CD4-positive, alpha-beta T cell treated with Interleukin-4 for 4 hours (primary cell): ENCODE measurements at places on chromosomes 3 and 15.
A peak's percentile ranks its signal among the peaks of the same experiment; 100 is the strongest.

DNA sequence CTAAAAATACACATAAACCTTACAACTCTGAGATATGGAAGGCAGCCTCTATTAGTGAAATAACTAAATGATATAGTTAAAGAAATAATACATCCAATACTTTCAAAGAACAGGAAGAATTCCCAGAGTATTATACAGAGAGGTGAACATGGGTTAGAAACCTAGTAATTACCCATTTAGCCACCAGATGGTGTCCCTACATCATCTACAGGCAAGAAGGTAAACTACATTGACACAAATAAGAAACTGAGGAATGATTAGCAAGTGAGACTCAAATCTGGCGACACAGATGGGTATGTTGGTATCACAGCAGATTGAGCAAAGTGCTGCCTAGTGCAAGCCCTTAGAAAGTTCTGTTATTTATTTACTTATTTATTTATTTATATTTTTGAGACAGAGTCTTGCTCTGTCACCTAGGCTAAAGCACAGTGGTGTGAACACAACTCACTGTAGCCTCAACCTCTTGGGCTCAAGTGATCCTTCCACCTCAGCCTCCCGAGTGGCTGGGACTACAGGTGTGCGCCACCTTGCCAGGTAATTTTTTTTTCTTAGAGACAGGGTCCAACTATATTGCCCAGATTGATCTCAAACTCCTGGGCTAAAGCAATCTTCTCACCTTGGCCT is 28.2 kb downstream of the NEK4 start:
- peak; percentile 18 for DNase-seq

- DNase-seq = no peak
These were observed 296.5 kb downstream of the SI start for GRCh38 chr3:164781755-164782154.

DNA sequence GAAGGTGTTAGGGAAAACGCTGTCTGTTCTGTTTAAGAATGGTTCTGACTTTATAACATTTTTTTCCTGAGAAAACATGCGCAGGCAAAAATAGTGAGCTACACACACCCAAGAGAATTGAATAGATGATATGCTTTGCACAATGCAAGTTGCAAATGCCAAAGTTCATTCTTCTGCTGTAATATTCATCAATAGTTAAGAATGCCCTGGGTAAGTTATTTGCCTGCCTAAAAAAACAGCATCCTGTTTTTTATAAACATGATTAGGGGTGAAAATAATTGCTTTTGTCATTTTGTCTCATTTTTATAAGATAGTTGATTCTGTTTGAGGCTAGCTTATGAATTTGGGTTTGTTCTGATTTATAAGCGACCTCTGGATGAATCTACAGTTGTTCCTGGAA is 99.4 kb downstream of the DTWD1 start:
- DNase-seq = no peak

GRCh38 chr3:6799264-6799915 is 61.5 kb upstream of the GRM7 start:
- peak; percentile 2 for DNase-seq

GRCh38 chr3:177157492-177157891 is 39.8 kb downstream of the TBL1XR1 start:
- no peak for DNase-seq

DNA sequence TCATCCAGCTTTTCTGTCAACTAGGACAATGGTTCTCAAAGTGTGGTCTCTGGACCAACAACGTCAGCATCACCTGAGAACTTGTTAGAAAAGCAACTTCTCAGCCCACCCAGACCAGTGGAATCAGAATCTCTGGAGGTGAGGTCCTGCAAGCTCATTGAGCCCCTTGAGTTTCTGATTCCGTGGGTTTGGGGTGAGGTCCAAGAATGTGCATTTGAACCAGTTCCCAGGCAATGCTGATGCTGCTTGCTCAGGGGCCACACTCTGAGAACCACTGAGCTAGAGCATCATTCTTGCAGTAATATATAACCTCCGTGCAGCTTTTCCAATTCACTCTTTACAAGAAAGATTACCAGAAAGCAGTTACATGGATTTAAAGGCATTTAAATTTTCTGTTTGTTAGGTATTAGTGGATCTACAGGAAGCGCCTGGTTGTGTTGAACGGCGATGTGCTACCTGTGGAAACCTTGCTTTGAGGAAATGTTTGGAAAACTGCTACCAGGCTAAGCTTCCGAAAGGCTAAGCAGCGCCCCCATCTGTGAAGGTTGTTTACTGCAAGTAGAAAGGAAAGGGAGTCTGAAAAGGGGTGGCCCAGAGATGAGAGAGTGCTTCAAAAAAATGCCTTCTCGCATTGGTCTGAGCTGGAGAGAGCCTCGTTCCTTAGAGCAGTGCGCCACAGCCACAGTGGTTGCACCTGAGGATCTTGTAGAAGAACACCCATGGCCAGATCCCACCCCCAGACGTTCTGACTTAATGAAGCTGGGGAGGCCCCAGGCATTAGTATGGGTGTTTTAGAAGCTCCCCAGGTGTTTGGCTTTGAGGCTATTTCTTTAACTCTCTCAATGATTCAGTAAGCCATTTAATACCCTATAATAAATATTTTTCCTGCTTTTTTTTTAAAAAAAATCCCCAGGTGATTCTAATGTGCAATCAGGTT is 50.0 kb downstream of the RLBP1 start:
- peak; percentile 18 for DNase-seq

DNA sequence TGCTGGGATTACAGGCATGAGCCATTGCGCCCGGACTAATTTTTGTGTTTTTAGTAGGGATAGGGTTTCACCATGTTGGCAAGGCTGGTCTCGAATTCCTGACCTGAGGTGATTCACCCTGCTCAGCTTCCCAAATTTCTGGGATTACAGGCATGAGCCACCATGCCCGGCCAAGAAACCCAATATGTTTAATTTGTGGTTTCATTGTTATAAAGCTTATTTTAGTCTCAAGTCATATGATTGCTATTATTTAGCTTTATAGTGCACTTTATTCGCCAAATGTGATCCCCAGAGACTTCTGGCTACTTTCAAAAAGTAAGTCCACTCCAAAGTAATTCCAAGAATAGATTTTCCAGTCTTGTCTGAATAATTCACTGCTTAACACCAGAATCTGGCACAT is 19.3 kb upstream of the SLC4A7 start:
- no peak for DNase-seq

DNA sequence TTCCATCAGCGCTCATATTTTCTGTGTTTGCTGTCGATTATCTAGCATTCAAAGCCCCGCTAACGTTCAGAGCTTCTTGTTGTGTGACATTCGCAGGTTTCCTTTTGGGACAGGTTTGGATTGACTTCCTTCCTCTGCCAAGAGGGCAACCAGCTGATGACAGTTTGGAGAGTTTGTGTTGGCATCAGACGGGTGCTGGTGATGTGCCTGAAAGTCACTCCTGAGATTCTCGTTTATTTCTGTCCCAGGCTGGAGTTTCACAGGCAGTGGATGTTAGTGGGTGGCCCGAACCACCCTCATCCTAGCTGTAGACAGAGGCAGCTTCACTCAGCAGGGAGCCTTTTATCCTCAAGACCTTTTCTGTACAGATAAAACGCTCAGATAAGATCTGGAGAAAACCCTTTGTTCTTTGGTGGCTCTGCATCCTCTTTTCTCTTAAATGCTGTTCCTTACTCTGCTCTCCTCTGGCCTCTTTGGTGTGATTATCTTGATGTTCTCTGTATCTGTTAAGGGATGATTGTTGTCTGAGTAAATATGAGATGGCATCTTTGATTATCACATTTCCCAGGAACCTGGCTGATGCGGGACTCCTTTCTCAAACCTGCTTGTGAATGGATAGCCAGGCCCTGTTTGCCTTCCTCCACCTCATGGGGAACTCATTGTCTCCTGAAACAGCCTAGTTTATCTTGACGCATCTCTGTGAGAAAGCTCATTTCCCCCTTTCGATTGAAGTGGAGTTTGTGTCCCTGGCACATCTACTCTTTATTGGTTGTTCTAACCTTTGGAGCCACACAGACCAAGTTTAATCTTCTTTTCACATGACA is 35.9 kb downstream of the CGNL1 start:
- DNase-seq = no peak

DNA sequence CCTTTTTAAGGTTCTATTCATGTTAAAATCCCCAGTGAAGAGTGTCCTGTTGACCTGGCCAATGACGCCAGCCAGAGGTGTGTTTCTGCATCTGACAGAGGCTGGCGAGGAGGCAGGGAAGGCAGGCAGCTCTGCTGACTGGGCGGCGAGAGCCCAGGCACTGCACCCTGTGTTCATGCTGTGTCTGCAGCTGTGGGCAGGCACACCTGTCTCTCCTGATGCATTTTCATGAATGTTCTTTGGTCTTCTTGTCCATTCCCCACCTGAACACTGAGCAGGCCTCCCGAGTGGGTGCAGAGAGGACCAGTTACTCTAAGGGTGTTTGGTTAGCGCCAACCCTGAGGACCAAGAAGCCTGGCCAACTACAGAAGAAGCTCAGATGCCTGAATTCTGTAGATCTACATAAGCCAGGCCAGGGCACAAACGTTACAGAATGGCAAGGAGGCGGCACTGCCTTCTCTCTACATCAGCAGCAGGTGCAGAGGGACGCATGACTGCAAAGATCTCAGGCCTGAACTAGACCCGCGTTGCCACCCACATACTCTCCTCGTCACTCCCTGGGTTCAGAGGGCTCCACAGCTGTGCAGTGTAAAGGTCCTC is 233.7 kb downstream of the OCA2 start:
- no peak for DNase-seq

GRCh38 chr15:60235951-60236710 is 161.7 kb downstream of the ANXA2 start:
- DNase-seq = no peak

DNA sequence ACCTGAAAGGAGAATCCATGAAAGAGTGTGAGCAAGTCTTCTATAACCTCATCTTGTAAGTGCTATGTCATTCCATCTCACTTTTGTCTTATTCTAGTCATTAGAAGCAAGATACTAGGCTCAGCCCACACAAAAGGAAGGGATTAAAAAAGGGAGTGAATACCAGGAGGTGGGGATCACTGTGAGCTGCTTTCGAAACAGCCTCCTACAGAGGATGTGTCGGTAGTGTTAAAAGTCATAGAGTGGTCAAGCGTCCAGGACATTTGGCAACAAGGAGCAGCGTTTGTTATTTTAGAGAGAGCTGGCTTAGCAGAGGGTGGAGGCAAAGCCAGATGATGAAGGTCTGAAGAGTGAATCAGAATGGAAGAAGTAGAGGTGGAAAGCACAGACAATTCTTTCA is 11.7 kb upstream of the ZNF148 start:
- no peak for DNase-seq

GRCh38 chr3:127456471-127457093 is 134.0 kb downstream of the TPRA1 start:
- no peak for DNase-seq

GRCh38 chr15:58608711-58609110 is 140.8 kb downstream of the ADAM10 start:
- DNase-seq = no peak

- no peak for DNase-seq
These were observed 43.2 kb upstream of the FAM107A start for GRCh38 chr3:58620421-58620820.

DNA sequence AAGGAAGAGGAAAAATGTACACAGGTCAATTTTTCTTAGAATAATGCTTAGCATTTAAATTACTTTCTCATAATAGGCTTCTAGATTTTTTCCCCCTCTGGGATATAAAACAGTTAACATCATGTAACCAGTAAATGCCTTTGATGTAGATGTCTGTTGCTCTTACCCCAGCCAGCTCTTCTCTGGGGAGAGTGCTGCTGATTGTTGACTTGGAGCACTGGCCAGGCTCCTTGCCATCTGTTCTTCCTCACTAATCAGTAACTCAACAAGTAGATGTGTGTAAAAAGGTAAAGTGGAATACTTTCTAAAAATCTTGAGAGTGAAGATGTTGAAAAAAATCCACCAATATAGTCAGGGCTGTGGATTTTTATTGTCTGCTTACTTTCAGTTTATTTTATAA is 42.2 kb downstream of the RIOX2 start:
- no peak for DNase-seq

DNA sequence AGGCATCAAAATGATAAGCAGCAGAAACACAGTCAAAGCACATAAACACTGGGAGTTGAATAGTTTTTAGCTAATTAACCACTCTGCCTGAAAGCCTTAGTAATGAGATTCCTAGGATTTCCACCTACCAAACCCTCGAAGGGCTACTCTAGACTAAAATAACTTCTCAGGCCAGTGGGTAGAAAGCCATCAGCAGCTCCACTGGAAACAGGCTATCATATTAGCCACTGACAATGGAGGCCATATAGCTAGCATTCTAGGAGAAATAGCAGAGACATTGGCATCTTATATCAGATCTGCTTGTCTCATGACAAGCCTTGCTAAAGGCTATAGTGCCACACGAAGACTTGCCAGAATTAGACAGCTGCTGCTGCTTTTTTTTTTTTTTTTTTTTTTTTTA is 4.5 kb upstream of the CAPN3 start:
- DNase-seq = no peak

DNA sequence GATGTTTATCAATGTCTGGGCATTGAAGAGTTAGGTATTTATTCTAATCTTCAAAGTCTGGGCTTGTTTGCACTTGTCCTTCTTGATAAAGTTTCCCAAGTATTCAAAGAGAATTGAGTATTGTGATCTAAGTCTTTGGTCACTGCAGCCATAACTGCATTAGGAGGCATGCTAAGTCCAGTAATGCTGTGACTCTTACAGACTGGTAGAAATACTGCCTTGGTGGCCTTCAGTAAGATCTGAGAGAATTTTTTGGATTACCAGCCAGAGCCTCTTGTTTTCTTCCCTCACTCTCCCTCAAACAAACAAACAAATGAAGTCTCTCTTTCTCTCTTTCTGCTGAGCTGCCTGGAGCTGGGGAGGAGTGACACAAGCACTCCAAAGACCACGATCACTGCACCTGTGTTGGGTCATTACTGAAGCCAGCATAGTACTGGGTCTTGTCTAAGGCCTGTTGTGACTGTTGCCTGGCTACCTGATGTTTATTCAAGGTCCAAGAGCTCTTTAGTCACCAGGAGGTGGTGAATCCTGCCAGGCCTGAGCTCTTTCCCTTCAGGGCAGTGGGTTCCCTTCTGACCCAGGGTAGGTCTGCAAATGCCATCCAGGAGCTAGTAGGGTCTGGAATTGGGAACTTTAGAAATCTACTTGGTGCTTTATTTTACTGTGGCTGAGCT is 14.8 kb upstream of the RBP2 start:
- no peak for DNase-seq

- DNase-seq = no peak
These were observed 78.9 kb upstream of the SKOR1 start for GRCh38 chr15:67746450-67746849.

- DNase-seq = no peak
These were observed 86.5 kb downstream of the SEMA6D start for GRCh38 chr15:47803767-47804166.

DNA sequence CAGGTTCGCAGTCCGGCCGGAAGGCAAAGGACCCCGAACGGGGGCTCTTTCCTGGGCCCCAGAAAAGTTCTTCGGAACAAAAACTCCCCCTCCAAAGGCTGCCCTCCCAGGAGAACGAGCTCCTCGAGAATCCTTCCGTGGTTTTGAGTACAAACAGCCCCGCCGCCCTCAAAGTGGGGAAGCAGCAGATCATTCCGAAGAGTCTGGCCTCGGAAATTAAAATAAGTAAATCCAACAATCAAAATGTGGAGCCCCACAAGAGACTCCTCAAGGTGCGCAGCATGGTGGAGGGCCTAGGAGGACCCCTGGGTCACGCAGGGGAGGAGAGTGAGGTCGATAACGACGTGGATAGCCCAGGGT is 1.3 kb downstream of the ARHGEF26 start:
- no peak for DNase-seq
